ENCODE measurements at places on chromosomes 6 and 20.

DNA sequence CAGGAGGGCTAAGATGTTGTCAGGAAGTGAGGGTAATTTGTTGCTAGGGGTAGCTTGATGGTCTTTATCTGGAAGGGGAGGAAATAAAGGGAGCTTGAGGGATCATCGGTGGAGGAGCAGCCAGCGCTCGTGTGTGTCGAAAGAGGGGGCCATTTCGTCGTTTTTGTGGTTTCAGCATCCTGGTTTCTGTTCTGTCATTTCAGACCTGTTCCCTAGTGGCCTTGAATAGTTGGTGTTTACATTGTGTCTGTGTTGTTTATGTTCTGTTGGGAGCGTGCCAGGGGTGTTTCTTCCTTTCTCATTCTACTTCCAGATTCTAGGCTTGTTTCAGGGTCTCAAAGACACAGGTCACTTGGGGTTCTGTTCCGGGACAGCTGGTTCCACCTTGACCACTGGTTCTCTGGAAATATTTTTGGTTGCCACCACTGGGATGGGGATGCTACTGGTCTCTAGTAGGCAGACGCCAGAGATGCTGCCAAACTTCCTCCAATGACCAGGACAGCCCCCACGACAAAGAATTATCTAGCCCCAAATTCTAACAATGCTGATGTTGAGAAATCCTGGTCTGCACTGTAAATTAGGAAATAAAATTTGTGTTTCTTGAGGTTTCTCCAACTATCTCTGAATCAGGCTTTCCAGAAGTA is 113.9 kb upstream of the NAA20 start:
- DNase-seq, result no peak

GRCh38 chr20:41057999-41058673 is 29.5 kb downstream of the TOP1 start:
- no peak for DNase-seq

- DNase-seq, result no peak
Measured at GRCh38 chr6:71157345-71157744, 131.3 kb upstream of the OGFRL1 start.

GRCh38 chr6:108157981-108158525 is 7.8 kb upstream of the NR2E1 start:
- no peak for DNase-seq

DNA sequence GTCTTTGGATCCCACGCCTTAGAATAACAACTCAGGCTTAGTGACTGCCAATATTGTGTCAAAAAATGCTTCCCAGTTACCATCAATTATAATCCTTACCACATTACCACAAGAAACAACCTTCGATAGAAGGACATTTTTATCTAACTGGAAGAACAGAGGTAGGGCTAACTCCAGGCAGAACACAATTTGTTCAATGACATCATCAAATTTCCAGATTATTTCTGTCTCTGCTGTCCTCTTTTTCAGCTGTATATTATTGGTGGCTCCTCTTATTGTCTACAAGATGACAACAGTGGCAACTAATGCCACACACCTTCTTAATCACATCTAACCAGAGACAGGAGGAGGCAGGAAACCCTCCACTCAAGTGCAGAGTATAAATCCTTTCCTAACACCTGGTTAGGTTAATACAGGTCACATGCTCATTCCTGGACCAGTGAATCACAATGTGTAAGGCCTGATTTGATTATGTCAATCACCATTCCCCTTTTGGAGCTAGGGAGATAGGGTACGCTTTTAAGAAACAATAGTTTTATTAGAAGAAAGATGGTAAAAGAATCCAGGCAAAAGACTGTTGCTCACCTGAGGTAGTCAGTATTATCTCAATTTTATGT is 18.0 kb downstream of the KHDC1L start:
- DNase-seq, result no peak

DNA sequence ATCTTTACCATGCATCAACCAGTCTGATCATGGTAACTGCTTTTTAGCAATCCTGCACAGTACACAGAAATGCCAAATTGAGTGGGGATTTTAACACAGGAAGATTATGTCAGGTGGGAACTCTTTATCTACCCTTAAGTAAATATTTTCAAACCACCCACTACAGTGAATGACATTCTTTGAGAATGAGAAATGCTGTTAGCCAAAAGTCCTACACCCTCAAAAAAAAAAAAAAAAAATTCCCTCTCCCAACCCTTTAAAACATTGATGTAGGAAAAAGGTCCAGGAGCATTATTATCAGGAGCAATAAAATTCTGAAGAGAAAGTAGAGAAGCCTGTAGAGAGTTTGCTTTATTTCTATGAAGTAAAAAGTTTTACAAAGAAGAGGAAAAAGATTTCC is 307.2 kb upstream of the THEMIS start:
- no peak for DNase-seq

DNA sequence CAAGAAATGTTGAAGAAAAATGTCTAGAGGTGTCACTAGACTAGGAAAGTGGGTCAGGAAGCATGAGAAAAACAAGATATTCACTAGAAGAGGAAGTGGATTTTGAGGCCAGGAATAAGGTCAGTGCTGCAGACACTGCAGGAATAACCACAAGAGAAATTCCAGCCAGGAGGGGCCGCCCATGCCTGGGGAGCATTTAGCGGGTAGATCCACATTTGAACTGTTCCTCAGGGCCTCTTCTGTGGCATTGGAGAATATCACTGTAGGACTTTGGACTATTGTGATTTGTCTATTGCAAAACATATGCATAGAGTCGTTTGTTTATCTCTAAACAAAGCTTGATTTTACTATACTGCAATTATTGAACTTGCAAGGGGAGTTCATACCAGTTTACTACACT is 49.6 kb upstream of the CCDC28A start:
- no peak for DNase-seq

DNA sequence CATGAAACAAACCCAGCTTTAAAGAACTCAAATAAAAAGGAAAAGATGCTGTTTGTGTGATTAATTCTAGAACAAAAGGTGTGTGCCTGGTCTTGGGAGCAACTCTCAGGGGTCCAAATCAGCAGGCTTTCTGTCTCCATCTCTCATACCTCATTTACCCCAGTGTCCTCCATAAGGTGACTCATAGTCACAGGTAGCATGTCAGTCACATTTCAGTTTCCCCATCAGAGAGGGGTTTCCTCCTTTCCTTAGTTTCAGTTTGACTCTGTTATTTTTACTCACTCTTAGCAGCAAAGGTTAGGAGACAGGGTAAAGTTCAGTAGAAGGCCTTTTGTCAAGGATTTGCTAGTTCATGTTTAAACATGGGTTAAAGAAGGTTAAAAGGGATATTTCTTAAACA is 46.2 kb downstream of the OGFRL1 start:
- no peak for DNase-seq

GRCh38 chr20:23205211-23205610 is 119.1 kb upstream of the CD93 start:
- DNase-seq, result no peak

DNA sequence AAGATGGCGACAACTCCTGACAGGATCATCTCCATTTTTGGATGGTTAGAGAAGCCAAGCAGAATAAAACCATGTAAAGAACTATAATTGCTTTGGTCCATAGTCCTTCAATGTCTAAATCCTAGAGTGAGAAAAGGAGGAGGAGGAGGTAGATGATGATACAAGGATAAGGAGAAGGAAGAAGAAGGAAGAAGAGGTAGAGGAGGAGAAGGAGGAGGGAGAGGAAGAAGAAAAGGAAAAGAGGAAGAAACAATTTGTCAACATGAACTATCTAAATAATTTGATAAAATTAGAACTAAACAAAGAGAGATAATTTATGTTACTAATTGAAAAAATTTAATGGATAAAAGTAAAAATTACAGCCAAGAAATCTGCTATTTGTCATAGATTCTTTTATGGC is at the start of gene OR2W1:
TSS of gene OR2W1 (minus strand) at position 101 of the 400 bp plus-strand sequence. CDS start at position 101, 0 bp downstream.
- no peak for DNase-seq

GRCh38 chr6:4129446-4129845 is 5.9 kb downstream of the ECI2 start:
- no peak for DNase-seq

DNA sequence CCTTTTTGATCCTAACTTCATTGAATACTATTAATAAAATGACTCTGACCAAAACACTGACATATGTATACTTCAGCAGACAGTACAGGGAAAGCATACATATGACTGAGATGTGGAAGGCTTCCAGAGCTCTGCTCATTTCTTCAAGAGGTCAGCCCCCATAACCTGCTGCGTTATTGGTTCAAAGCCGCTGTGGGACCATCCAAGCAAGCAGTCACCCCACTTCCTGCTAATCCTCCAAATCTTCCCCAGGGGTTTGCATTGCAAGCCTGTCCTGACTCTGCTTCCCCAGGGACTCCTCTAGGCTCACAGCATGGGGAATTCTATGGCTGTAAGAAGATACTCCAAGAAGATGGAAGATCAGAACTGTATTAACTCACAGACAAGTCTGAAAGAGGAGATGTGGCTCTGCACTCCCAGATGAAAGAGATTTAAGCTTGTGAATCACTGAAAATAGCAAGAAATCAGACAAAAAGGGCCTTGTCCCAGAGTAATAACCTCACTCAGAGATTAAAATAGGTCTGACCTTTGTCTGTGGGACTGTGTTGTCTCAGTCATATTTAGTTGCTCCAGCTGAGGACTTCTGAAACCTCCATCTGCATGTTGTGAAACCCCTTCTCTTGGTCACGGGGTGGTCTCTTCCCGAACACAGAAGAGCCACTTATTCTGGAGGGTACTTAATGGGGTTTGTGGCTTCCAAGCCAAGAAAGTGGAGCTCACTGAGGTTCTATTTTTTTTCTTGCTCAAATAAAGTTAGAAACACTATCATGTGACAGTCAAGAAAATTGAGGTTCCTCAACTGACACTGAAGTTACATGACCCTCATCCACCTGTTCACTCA is 101.5 kb upstream of the MARCKS start:
- no peak for DNase-seq

DNA sequence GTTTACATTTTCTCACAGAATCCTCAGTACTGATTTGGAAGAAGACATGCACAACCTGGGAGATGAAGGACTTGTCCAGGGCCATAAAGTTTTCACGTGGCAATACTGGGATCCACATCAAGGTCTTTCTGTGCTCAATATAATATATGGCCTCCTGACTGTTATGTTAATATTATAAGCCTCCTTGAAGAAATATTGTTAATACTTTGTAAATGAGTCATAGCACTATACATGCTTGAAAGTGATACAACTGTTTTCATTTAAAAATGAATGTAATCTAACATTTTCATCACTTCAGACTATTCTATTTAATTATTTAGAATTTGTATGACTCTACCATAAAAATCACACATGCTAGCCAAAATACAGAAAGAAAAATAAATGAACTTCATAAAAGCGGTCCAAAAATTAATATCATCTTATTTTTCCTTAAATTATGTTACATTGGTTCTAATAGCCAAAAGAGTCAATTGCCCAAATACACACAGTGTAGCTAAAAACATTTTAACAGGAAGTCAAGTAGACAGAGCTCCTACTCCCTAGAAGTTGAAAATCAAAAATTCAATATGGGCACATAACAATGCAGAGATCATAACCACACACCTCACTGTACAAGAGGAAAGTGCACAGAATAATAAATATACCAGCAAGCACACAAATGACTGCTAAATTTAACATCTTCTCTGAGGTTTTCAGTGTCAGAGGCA is 188.0 kb upstream of the HDDC2 start:
- DNase-seq, result no peak

All from stimulated activated CD4-positive, alpha-beta T cell treated with anti-CD3 and anti-CD28 coated beads, Interleukin-1b, Interleukin-23, amount 100 ng/mL, for 1 hour (primary cell).